ENCODE measurements at places on chromosomes 7 and 10. TPM values are rescaled to one million over a fixed set of nuclear protein-coding genes. Genes with fewer than 3 reads are reported as not detected.

The MKI67 gene
- total RNA-seq = 1.1 TPM

The NKX2-3 gene
- not detected for total RNA-seq

GRCh38 chr10:77692782-77693181, 55.2 kb upstream of the KCNMA1 start:
- no peak for DNase-seq

GRCh38 chr7:124777268-124777667, 11.7 kb upstream of the GPR37 start:
- DNase-seq = no peak

DNA sequence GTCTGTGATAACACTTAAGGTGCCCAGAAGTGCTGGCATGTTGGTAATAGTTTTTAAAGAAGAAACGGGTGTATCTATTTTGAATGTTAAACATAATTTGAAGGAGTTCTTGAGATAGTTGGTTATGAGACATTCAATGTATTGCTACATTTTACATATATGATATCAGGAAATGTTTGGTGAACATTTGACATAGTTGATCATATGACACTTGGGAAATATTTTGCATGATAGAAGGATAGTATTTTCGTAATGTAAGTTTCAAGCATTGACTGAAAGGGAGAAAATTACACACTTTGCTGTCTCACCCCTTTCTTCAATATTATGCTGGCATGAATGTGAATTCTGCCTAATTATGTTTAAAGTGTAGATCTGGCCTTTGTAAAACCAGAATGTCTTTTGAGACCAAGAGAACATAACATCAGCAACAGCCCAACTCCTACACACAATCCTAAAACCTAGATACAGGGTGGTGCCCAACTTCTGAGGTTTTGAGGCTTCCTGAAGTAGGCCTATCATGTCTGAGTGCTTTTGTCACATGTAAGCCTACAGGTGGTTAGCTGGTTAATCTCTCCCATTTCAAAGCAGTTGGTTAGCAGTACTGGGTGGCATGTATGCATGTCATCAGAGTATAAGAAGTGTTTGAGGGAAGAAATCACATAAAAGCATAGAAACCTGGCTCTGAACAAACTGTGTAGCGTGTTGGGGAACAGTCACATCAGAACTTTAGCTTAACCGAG, 2.1 kb downstream of the ADD3 start:
- DNase-seq = no peak

DNA sequence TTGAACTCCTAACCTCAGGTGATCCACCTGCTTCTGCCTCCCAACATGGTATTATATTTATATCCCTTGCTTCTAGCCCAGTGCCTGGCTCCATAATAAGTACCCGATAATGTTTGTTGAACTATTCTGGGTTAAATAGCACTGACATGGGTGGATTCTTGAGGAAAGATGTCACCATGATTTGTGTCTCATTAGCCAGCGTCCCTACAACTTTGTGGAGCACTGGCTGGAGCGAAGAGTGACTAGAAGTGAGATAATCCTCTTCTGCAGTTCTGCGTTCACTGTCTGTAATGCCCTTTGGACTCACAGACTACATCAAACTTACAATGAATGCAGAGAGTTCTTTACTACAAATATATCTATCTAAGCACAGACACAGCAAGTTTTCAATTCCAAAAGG, 16.9 kb upstream of the AKR1E2 start:
- no peak for DNase-seq

DNA sequence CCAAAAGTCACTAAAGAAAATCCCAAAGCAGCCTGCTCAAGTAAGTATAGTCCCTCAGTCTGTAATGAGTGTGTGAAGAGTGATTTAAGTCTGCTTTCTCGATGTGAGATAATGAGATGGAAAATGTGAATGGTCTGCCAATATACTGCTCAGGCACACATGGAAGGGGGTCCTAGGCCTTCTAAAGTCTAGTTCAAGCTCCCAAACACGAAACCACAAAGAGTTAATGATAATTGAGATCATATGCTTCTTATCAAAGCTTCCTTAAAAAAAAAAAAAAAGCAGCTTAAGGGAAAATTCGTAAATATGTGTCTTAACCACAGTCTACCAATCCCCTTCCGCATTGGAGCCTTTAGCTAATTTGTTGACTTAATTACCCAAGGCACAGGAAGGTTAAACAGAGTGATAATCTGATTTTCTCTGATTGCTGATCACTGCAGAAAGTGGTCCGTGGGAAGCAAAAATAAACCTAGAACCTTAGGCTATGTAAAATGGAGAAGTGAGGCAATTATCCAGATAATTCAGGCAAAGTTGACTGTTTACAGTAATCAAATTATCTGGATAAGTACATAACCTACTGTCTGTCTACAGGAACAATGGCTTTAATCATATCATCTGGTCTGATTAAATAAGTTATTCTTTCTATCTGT, 172.9 kb downstream of the MBL2 start:
- DNase-seq = no peak

All from cardiac septum (tissue), 1 donor.